ENCODE measurements at places on chromosomes 16 and 17.

DNA sequence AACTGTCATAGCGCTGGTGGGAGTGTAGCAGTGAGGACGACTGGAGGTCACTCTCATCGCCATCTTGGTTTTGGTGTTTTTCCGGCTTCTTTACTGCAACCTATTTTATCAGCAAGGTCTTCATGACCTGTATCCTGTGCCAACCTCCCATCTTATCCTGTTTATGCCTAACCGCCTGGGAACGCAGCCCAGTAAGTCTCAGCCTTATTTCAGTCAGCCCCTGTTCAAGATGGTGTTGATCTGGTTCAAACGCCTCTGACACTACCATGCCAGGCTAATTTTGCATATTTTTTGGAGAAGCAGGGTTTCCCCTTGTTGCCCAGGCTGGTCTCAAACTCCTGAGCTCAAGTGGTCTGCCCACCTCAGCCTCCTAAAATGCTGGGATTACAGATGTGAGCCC, 179.8 kb upstream of the HSBP1 start:
- DNase-seq: no peak

- no peak for DNase-seq
Measured at GRCh38 chr16:74868501-74868900, 93.9 kb upstream of the FA2H start.

GRCh38 chr16:71201054-71201453, 29.5 kb downstream of the HYDIN start:
- DNase-seq: no peak

DNA sequence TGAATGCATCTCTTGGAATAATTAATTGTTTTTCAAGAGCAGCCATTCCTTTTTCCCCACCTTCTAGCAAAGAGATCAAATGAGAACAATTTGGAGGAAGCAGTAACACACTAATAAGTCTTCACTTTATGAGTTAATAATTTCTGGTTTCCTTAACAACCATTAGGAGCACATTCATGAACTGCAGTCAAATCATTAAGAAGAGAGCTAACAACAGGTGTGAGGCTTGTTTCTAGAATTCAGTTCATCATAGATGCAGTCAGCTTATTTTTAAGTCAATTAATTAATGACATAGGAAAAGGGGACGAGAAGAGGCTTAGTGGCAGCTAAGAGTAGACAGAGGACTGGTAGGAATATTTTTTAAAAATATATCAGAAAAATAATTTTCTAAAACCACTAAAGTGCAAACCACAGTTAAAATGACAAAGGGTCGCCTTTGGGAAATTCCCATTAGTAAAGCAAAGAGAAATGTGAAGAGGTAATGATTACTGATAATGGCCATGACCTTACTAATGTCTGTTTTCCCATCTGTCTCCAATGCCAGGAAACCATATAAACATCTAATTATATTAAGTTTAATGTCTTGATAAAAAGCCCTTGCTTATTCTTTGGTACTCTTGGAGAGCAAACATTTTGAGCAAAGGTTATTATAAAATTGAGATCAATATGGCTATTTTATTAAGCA, 184.2 kb downstream of the KCNJ2 start:
- no peak for DNase-seq

GRCh38 chr17:41687828-41688640, 651 bp upstream of the EIF1 start:
- no peak for DNase-seq

- DNase-seq: peak; percentile 90
Measured at GRCh38 chr17:21119247-21119918, 7.4 kb upstream of the DHRS7B start.

DNA sequence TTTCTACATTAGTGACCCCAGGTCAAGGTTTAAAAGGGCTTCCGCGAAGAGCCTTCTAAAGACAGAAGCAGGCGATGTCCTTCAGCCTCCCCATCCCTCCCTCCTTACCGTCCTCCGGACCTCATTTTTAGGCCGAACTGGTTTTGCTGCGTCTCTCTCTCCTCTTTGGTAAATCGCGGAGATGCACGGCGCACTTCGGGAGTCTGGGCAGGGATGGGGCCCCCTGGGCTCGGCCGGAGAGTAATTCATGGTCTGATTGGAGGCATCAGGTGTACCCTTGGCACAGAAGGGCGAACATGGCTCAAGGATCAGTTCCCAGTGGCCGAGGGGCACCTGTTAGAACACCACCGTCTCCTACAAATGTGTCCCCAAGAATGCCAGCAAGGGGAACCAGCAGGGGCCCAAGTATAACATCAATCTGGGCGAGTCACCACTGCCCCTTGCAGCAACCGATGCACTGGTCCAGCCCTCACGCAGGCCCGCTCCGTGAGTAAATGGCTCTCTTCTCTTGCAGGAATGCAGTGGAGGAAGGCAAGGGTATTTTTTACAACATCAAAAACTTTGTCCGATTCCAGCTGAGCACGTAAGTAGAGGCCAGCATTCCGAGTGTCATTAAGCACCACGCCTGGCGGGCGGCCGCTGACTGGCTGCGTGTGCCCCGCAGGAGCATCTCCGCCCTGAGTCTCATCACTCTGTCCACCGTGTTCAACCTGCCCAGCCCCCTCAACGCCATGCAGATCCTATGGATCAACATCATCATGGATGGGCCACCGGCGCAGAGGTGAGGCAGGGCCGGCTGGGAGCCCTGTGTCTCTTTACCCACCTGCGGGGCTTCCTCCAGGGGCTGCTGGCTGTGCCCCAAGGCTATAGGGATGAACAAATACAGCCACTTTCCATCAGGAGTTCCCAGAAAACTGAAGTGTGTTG, 45.6 kb downstream of the MEAK7 start:
- DNase-seq: no peak

DNA sequence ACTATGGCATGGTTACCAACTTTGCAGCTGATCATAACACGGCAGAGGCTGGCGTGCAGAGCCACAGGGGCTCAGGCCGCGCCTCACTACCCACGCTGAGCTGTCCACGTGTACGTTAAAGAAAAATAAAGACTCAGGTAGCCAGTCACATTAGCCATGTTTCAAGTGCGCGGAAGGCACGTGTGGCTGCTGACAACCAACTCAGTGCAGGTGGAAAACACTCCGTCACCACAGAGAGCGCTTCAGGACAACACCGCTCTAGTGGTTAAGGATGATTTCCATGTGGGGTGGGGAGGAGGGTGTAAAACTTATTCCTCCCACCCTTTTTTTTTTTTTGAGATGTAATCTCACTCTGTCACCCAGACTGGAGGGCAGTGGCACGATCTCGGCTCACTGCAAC, 33.8 kb downstream of the ZCCHC14 start:
- DNase-seq: no peak
